ENCODE measurements at places on chromosomes 5 and 9. TPM values are rescaled to one million over a fixed set of nuclear protein-coding genes. Genes with fewer than 3 reads are reported as not detected.
A peak's percentile ranks its signal among the peaks of the same experiment; 100 is the strongest.

The SREK1 gene
- 123 TPM for total RNA-seq

GRCh38 chr9:131593091-131593820, 47.9 kb downstream of the PRRT1B start:
- no peak overlapping the region for H3K4me3 ChIP-seq
- peaks cover 21% of the 10 kb centered on the region for H3K36me3 ChIP-seq
- no peaks in the 10 kb centered on the region for H3K27me3 ChIP-seq
- H3K4me1 ChIP-seq, result no peaks in the 10 kb centered on the region
- no peak overlapping the region for H3K27ac ChIP-seq
- DNase-seq, result no peak

The MARCHF3 gene
- 7.5 TPM for total RNA-seq

The ANKRD55 gene
- total RNA-seq, result 0.33 TPM

DNA sequence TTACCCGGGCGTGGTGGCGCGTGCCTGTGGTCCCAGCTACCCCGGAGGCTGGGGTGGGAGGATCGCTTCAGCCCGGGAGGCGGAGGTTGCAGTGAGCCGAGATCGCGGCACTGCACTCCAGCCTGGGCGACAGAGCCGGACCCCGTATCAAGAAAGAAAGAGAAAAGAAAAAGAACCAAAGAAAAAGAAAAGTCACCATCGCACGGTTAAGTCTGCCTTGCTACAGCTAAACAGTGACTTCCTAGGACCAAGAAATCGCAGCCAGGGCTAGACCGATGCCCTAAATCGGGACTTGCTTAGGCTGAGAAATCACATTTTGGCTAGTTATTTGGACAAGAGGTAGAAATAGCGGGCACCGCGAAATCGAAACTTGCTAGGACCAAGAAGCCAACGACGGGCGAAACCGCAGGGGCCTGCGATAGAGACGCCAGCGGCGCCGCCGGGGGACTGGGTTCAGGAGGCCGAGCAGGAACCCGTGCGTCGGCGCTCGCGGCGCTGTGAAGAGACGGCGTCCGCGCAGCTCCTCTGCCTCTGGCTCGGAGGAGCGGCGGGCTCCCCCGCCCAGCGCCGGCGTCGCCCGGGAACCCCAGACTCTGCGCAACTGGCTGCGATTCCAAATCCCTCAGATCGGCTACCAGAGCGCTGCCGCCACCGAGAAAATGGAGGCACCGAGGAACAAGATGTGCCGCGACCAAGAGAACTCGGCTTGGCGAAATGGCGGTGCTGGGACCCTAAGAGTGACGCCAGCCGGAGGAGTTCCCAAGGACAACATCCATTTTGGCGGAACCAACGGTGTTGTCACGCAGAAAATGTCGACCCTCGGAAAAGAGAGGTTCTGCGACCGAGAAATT, 26.1 kb upstream of the ANXA2R start:
- H3K27ac ChIP-seq, result peak overlapping the region; percentile 99
- H3K4me3 ChIP-seq, result peak overlapping the region; percentile 89
- H3K36me3 ChIP-seq, result peaks cover 2% of the 10 kb centered on the region

DNA sequence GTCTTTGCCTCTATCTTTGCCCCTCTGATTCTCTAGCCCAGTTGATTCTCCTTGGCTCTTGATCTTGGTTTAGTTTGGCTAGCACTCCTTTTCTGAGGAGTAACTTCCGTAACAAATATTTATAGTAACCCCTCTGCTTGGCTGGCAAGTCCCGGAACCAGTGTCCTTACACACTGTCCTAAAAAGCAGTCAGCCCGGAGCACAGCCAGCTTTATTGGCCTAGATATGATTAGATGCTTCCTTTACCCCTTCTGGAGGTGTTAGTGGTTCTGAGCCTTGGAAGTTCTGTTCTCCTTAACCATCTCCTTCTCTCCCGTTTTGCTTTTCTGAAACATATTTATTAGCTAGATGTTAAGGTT, 17.0 kb upstream of the MSMP start:
- peak overlapping the region; percentile 64 for H3K27ac ChIP-seq
- H3K4me3 ChIP-seq, result no peak overlapping the region
- H3K4me1 ChIP-seq, result peaks cover 15% of the 10 kb centered on the region
- no peaks in the 10 kb centered on the region for H3K27me3 ChIP-seq
- DNase-seq, result peak; percentile 53

The CSF1R gene
- total RNA-seq, result 11.5 TPM

DNA sequence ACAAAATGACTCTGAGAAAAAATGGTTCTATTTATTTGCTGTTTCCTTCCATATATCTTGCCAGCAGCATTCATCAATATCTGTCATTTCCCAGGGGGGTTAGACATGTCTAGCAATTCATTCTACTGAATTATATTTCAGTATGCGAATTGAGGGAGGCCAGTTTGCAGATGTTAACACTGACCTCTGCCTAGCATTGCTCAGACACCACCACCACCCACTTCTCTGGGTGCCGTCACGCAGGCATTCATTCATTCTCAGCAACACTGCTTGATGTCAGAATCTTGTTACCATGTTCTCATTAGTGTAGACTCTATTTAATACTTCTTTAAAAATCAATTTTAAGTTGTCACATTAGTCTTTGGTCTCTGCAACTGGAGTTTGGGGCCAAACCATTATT, 181.7 kb downstream of the MAST4 start:
- no peak for DNase-seq
- H3K4me1 ChIP-seq, result no peaks in the 10 kb centered on the region
- no peaks in the 10 kb centered on the region for H3K36me3 ChIP-seq
- no peak overlapping the region for H3K4me3 ChIP-seq
- H3K27ac ChIP-seq, result no peak overlapping the region

- peak overlapping the region; percentile 54 for H3K27ac ChIP-seq
- H3K27me3 ChIP-seq, result no peaks in the 10 kb centered on the region
- no peak overlapping the region for H3K4me3 ChIP-seq
- DNase-seq, result no peak
These were observed 286.4 kb downstream of the GADD45G start for GRCh38 chr9:89891221-89891590.

DNA sequence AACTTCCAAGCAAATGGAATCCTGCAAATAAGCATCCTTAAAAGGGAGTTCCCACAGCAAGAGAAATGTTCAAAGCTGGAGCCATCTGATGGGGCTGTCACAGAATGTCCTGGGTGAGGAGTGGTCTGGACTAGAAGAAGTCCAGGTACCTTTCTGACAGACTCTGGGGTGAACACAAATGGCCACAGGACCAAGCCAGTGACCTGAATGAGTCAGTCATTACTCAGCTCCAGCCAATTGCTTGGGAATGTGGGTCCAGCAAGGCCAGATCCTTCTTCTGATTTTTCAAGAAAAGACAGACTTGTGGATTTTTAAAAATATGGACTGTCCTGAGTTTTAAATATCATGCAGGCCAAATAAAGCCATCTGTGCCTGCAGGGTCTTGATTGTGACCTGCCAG, 30.1 kb downstream of the GALNT10 start:
- H3K27me3 ChIP-seq, result no peaks in the 10 kb centered on the region
- no peaks in the 10 kb centered on the region for H3K36me3 ChIP-seq
- H3K4me3 ChIP-seq, result no peak overlapping the region
- no peak for DNase-seq
- no peaks in the 10 kb centered on the region for H3K4me1 ChIP-seq

DNA sequence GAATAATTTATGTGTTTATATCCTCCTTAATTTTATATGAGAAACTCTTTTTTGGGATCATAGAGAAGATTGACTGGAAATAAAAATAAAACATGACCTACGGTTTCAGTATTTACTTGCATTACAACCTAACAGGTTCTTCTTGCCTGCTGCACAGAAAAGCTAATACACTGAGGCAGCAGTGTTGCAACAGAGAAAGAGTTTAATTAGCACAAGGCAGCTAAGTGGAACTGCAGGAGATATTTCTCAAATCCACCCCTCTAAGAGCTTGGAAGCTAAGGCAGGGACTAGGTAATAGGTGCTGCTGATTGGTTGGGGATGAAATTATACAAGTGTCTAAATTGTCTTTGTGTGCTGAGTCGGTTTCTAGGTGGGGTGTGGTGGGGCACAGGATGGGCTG, 380.9 kb downstream of the DIRAS2 start:
- H3K27me3 ChIP-seq, result no peaks in the 10 kb centered on the region
- DNase-seq, result no peak
- H3K27ac ChIP-seq, result no peak overlapping the region

- no peaks in the 10 kb centered on the region for H3K36me3 ChIP-seq
- no peaks in the 10 kb centered on the region for H3K27me3 ChIP-seq
- no peak overlapping the region for H3K4me3 ChIP-seq
- DNase-seq, result no peak
- no peaks in the 10 kb centered on the region for H3K4me1 ChIP-seq
These were observed 379.2 kb downstream of the TMEM167A start for GRCh38 chr5:82698026-82698425.

- H3K36me3 ChIP-seq, result no peaks in the 10 kb centered on the region
- no peaks in the 10 kb centered on the region for H3K27me3 ChIP-seq
- DNase-seq, result no peak
- H3K4me3 ChIP-seq, result no peak overlapping the region
- no peaks in the 10 kb centered on the region for H3K4me1 ChIP-seq
- no peak overlapping the region for H3K27ac ChIP-seq
These were observed 7.5 kb upstream of the POU5F2 start for GRCh38 chr5:93748875-93749397.

The TSC1 gene
- total RNA-seq, result 61.9 TPM

GRCh38 chr9:107330420-107330819, 47.3 kb downstream of the RAD23B start:
- H3K4me3 ChIP-seq, result no peak overlapping the region
- no peak for DNase-seq
- H3K27ac ChIP-seq, result no peak overlapping the region
- no peaks in the 10 kb centered on the region for H3K36me3 ChIP-seq
- H3K4me1 ChIP-seq, result no peaks in the 10 kb centered on the region

The OBP2B gene
- total RNA-seq, result 0.88 TPM

DNA sequence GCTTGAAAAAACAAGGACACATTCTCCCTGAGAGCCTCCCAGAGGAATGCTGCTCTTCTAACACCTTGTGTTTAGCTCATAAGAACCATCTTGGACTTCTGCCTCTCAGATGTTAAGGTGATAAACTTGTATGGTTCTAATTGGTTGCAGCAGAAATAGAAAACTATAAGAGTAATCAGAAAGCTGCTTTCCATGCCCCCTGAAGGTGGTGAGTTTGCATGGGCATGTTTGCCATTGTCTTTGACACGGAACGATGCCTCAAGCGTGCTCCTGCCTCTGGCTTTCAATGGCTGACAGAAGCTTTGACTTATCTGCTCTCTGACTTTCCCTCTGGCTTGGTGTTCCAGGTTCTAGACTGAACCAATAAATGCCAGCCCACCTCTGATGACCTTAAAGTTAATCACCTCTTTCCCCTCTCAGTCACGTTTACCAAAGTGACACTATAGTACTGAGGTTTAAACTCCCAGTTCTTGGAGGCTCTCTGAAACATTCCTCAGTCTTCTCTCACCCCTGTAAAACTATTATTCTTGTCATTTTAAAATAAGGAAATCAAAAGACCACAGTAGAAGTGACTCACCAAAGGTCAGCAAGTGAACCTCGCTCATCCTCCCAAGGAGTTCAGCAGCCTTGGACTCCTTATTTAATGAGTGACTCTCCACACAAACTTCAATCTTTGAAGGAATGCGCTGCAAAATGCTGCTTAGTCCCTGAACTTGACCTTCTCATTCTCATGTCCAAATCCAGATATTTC, 103.6 kb downstream of the PIK3R1 start:
- no peak for DNase-seq
- no peak overlapping the region for H3K27ac ChIP-seq
- H3K4me3 ChIP-seq, result no peak overlapping the region
- H3K36me3 ChIP-seq, result no peaks in the 10 kb centered on the region
- H3K27me3 ChIP-seq, result no peaks in the 10 kb centered on the region

The KCNMB1 gene
- 5.1 TPM for total RNA-seq

- no peaks in the 10 kb centered on the region for H3K36me3 ChIP-seq
- H3K27ac ChIP-seq, result no peak overlapping the region
- no peaks in the 10 kb centered on the region for H3K4me1 ChIP-seq
- no peak for DNase-seq
These were observed 20.4 kb upstream of the PRUNE2 start for GRCh38 chr9:76926324-76926741.

The NTMT1 gene
- 27.4 TPM for total RNA-seq

The GM2A gene
- total RNA-seq, result 35.1 TPM

DNA sequence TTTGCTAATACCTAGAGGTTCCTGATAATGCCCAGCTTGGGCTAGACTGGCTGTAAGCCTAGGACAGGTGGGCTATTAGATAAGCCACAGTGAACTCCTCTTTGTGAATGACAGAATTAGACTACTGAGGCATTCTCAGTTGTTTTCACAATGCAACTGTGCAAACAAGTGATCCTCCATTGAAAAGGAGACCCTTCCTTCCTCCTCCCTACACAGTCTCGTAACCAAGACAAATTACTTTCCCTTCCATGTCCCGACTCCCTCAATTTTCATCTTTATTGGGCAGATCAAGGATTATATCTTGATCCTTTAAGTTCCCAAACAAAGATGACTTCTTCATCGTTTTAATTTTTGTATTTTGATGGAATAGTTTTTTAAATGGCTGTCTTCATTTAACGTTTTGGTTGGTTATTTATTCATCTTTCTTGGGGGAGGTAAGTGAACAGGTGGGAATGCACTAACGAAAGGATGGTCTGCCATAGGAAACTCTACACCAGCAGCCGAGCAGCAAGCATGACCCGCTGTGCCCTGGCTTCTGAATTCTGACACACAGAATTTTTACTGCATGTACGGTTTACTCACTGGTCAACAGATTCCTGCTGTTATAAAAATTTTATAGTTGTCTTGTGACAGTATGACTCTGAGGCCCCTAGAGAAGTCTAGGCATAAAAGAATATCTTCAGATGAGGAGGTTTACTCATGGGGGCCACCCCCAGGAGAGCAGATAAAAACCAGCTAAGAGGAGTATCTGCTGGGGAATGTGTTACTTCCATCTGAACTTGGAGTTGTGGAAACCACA, 137.5 kb upstream of the TUT7 start:
- H3K27ac ChIP-seq, result no peak overlapping the region
- no peaks in the 10 kb centered on the region for H3K27me3 ChIP-seq
- H3K4me1 ChIP-seq, result no peaks in the 10 kb centered on the region
- no peaks in the 10 kb centered on the region for H3K36me3 ChIP-seq
- no peak for DNase-seq

- no peak overlapping the region for H3K27ac ChIP-seq
- H3K27me3 ChIP-seq, result no peaks in the 10 kb centered on the region
- no peaks in the 10 kb centered on the region for H3K4me1 ChIP-seq
- H3K36me3 ChIP-seq, result no peaks in the 10 kb centered on the region
These were observed 103.5 kb downstream of the GLIS3 start for GRCh38 chr9:4196376-4196775.

All from breast epithelium (tissue), 4 donors.